ENCODE measurements at places on chromosomes 3 and 15.

DNA sequence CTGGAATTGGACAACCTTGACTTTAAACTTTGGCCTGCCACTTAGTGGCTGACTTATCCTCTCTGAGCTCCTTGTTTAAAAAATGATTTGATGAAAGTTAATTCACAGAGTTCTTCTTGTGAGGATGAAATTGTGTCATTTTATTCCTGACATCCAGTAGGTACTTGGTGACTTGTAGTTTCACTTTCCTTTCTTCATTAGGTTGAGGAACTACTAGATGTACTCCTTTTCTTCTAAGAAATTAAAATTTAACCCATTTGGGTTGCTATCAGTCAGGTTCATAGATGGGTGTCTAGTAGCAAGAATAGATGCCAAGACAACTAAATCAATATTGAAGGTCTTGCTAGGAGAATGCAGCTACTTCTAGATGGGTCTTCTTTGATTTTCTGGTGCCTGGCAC, 5.2 kb downstream of the NR1D2 start:
- no peak for DNase-seq

GRCh38 chr15:58179741-58180381, 41.7 kb downstream of the AQP9 start:
- no peak for DNase-seq

- DNase-seq, result no peak
Measured at GRCh38 chr3:149145974-149146373, 16.5 kb downstream of the HPS3 start.

GRCh38 chr15:79352206-79352605, 41.3 kb downstream of the TMED3 start:
- no peak for DNase-seq

- no peak for DNase-seq
Measured at GRCh38 chr15:63482874-63483323, 21.5 kb upstream of the USP3 start.

DNA sequence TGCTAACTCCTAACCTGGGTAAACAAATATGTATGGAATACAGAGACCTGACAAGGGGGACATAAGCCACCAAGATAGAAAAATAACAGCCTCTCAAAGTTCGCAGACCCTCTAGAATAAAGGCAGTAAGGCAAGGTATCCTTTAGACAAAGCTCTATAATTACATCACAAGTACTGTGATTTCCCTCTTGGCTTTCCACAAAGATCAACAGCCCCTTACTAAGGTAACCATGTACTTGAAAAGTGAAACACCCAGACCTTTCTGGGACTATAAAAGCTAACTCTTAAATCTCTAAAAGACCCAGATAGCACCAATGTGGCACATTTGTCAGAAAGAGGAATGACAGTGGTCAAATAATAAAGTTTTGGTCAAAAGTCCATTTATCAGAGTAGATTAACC, 51.9 kb downstream of the TBL1XR1 start:
- no peak for DNase-seq

- DNase-seq, result no peak
Measured at GRCh38 chr3:56012721-56013120, 455.5 kb downstream of the ERC2 start.

DNA sequence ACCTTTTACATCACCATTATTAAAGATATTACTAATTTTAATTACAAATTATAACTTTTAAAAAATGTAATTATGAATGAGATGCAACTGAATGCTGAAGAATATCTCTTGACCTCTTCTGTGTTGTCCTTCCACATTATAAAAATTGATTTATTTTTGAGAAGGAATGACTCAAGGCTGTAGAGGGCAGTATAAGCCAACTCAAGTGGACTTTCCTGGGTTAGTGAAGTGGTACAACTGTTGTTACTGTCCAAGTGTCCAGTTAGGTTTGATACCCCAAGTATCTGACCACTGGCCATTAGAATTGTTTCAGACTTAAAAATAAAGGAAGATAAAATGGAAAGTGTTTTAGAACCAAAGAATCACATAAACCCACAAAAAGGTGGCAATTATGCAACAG, 51.9 kb downstream of the BBX start:
- DNase-seq, result no peak

GRCh38 chr3:197837282-197837681, 46.2 kb downstream of the LRCH3 start:
- DNase-seq, result no peak

GRCh38 chr3:40130721-40131120, 178.8 kb upstream of the EIF1B start:
- no peak for DNase-seq

DNA sequence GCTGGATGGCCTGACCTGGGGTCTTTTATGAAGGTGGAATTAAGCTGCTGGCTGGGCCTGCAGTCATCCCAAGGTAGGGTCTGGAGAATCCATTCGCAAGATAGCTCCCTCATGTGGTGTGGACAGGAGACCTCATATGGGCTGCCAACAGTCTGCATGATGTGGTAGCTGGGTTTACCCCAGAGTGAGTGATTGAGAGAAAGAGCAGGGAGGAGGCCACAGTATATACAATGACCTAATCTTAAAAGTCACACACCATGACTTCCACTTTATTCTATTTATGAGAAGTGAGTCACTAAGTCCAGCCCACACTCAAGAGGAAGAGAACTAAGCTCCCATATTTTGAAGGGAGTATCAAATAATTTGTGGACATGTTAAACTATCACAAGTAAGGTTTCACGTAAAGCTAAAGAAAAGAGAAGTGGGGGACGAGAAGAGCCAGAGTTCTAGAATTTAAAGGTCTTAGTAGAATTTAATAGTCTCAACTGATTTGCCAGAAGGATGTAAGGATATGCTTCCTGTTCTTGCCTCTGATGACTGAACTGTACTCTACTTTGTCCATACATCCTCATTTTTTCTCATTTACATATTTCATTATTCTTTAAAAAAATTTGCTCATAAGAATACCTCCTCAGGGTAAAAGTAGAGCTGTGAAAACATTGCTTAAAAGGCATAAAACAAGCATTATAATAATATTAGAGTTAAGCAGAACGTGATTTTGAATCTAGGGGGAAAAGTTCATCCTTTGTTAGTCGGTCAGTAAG, 184.4 kb downstream of the PEX5L start:
- no peak for DNase-seq

DNA sequence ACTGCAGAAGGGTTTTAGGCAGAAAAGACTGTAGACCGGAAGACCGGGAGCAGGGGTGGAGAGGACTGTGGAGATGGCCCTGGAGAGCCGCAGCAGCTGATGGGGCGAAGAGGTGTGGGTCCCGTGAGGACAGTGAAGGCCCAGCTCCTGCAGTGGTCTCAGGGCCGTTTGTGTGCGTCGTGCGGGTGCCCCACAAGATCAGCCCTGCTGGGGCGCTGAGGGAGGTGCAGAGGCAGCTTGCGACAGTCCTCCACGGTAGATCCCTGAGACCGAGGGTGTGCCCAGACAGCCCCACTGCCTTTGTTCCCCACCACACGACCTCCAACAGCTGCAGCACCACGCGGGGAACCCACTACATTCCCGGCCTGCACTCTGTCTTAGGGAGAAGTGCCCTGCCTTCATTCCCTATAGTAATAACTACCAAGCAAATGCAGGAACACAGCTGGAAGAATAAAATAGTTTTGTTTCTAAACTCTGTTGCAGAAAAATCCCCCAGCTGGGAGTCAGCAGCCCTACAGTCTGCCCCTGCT, 19.0 kb upstream of the CRABP1 start:
- no peak for DNase-seq

GRCh38 chr15:53397041-53397616, 362.3 kb downstream of the WDR72 start:
- DNase-seq, result no peak

DNA sequence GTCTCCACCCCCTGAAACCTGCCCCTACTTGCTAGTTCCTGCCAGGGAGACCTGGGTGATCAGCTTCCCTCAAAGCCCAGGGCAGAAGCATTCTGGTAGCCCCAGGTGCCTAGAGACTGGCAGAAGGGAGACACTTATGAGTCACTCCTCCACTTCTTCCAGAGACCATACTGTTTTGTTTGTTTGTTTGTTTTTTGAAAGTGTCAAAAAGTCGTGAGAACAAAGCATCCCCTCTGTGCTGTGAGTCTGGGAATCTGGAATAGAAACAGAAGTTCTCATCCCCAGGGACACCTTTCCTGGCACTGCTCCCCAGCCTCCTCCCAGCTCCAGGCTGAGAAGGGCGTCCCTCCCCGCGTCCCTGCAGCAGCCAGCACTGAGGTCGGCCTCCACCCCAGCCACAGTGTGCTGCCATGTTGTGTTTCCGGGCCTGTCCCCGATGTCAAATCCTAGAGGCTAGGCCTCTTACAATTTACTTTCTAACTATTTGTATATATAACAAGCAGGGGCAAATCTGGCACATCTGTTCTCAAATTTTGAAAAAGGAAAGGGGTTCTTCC, 573.0 kb downstream of the RBMS3 start:
- DNase-seq, result no peak

DNA sequence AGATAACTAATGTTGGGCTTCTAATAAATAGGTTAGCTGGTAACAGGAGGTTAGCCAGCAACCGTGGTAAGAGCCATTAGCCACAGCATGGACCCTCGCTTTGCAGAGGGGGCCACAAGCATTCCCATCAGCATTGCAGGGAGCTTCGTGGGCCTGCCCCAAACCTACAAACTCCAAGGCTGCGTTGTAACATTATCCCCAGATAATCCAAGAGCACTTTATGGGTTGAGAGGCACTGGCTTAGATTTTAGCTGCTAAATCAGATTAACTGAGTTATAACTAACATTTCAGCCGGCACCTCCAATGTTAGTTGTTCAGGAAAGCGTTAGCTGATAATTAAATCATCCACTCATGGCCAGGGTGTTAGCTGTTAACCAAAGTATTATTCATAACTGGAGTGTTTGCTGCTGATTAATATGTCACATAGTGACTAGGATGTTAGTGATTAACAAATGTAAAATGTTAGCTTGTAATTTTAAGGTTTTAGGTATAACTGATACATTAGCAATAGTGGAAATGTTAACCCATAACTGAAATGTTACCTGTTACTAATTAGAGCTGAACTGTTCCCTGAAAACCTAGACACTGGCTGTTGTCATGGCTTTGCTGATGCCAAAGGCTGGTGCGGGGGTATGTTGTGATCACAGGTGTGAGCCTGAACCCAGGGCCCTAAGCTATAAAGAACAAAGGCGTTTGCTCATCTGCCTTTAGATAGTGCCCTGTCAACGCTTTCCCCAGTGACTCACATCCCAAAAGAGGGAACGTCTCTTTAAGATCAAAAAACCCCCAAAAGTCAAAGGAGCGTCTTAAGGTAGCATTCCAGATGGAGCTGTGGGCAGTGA, 56.2 kb downstream of the SLC6A6 start:
- DNase-seq, result no peak

GRCh38 chr3:195150181-195151118, 120.5 kb downstream of the XXYLT1 start:
- DNase-seq, result no peak

DNA sequence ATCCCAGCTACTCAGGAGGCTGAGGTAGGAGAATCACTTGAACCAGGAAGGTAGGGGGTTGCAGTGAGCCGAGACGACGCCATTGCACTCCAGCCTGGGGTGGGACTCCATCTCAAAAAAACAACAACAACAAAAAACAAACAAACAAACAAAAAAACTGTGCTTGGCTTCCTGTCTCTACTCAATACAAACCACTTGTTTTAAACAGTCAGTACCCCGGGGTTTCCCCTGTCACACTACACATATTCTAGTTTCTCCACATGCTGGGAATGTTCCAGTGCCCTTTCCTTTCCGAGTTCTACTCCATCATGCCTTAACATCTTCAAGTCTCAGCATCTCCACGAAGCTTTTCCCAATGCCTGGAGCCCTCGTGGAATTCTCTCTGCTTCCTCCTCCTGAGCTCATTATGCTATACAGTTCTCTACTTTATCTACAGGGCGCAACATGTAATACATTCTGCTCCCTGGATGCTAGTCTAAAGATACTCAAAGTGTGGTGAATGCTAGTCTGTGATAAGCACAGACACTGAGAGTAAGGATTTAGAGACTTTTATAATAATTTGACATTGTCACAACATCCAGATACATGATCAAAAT, 7.8 kb downstream of the EMC3 start:
- no peak for DNase-seq

DNA sequence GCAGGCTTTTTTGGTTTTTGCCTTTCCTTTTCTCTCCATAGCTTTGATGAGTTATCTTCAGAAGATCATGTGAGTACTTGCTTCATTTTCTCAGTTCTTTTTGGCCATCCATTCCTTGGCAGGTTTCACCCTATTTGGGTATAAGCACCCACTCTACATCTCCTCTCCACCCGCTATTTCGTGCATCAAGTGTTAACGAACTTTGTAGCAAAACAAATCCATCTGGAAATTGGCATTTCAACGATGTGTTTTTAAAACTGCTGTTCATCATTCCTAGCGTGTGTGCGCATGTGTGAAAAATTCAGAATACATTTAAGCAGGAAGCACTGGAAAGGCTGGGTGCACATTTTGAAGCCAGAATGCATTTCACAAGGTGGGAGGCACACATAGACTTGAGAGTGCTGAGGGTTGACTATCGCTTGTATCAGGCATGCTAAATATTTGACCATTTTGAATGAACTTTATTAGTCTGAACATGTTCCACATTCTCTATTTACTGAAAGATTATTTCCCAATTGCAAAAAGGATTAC, 89.7 kb upstream of the FHIT start:
- no peak for DNase-seq

- DNase-seq, result no peak
Measured at GRCh38 chr3:89262309-89262929, 155.0 kb downstream of the EPHA3 start.

DNA sequence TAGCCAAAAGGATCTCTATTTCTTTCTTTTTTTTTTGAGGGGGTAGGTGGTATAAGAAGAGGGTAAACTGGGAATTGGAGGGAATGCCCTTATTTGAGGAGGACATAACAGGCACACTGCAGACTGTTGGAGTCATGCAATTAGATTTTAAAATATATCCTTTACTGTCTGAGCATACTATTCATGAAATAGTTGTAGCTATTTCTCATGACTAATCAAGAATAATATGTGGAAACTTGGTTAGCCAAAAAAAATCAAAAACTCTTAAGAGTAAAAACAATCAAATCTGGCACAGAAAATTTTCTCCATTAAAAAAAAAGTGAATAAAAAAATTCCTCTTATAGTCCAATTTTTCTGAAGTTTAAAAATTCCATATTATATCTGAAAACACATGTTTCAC, 174.9 kb downstream of the SCAPER start:
- DNase-seq, result no peak

DNA sequence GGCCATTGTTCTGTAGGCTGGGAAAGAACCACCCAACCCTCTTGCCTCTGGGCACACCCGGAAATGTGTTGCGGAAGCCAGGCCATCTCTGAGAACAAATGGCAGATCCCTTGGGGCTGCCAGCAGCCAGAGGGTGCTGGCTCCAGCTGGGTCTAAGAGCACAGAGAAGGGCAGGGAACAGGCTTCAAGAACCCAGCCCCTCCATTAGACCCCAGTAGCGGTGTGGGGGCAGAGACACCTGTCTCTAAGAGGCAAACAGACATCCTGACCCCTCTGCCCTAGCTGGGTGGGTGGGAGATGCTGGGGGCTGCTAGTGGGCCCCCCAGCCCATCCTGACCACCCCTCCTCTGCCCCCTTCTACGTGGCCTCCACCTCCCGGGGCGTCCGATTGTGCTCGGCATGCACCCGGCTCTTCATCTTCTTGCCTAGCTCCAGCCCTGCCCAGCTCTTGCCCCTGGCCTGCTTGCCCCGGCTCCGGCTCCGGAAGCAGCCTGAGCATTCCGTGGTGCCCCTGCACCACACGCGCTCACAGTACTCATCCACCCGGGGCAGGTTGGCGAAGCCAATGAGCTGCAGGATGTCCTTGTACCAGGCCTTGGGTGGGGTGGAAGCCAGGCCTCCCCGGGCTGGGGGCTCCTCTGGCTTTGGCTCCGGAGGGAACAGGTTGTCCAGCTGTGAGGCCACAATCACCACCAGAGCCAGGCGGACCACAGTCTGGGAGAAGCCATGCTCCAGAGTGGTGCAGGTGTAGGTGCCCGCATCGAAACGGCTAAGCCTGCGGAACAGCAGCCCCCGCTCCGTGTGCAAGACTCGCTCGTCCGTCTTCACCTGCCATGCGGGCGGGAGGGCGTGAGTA, 9.4 kb downstream of the SEMA3G start:
- DNase-seq, result no peak

Measured in activated naive CD8-positive, alpha-beta T cell treated with anti-CD3 and anti-CD28 coated beads, Interleukin-2, amount 50 U/mL, for 16 hours (primary cell).